ENCODE measurements at places on chromosomes 6 and 20.

DNA sequence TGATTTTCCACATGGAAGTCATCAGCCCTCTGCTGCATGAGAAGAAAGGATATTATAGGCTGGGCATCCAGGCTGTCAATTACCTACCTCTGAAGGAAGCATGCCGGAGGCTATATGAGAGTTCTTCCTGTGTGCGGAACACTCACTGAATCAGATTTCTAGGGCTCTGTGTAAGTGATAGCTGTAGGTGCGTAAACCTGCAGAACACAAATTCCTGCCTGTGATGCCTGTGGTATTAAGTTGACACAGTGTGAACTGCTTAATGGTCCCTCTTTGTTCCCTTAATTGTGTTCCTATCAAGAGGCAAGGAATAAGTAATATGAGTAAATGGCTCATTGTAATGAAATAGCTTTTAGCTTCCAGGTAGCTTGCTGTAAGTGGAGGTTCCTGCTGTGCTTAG is 103.3 kb downstream of the ANKS1A start:
- DNase-seq: no peak

- DNase-seq: no peak
Observed at GRCh38 chr20:59007665-59008511, 834 bp upstream of the CTSZ start.

GRCh38 chr20:50358971-50359370 is 151.2 kb upstream of the PTPN1 start:
- DNase-seq: no peak

DNA sequence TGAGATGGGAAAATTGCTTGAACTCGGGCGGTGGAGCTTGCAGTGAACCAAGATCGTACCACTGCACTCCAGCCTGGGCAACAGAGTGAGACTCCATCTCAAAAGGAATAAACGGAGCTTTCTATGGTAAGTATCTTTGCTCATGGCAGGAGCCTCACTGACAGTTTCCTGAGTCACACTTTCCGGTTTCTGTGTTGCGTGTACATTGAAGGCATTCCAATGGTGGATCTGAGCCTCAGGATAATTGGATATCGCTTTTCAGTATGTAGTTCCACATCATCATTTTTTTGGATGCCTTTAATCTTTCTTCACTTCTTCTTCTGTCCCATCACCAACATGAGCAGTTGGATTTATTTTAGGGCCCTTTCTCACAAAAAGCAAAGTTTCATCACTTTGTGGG is 28.6 kb upstream of the GTSF1L start:
- no peak for DNase-seq

- DNase-seq: no peak
Observed at GRCh38 chr6:113736978-113737377, 120.2 kb upstream of the MARCKS start.

- DNase-seq: no peak
Observed at GRCh38 chr6:110999634-111000270, 17.9 kb downstream of the RPF2 start.

DNA sequence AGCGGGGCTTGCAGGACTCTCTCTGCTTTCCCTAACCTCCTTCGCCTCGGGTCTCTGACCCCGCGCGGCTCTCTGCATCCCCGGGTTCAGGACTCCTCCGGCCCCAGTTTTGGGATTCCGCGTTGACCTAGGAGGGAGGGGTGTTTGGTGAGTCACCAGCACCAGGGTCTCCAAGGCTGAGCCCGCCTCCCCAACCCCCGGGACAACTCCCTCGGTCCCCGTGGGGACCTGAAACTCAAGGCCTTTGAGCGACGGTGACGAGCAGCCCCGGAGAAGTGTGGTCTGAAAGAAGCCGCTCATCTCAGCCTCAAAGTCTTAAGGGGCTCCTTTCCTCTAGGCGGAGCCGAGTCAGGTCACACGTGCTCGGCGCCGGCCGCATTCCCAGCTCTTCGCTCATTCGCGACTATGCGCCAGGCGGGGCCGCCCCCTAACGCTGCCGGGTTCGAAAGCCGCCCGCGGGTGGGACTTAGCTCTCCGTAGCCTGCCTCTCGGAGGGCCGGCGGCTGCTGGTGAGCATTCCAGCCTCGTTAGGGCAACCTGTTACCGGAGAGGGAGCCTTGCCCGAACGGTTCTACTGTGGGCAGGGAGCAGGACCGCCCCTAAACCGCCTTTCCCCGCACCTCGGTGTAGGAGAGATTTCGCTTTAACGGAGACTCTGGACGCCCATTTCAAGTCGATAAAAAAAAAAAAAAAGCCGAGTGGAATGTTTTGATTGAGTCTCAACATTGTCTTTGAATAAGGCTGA is 3.0 kb upstream of the PRDM13 start:
- DNase-seq: no peak

- peak; percentile 49 for DNase-seq
Observed at GRCh38 chr6:107132330-107132954, 17.1 kb upstream of the BEND3 start.

- DNase-seq: peak; percentile 25
Observed at GRCh38 chr20:38893056-38893564, 33.1 kb upstream of the FAM83D start.

DNA sequence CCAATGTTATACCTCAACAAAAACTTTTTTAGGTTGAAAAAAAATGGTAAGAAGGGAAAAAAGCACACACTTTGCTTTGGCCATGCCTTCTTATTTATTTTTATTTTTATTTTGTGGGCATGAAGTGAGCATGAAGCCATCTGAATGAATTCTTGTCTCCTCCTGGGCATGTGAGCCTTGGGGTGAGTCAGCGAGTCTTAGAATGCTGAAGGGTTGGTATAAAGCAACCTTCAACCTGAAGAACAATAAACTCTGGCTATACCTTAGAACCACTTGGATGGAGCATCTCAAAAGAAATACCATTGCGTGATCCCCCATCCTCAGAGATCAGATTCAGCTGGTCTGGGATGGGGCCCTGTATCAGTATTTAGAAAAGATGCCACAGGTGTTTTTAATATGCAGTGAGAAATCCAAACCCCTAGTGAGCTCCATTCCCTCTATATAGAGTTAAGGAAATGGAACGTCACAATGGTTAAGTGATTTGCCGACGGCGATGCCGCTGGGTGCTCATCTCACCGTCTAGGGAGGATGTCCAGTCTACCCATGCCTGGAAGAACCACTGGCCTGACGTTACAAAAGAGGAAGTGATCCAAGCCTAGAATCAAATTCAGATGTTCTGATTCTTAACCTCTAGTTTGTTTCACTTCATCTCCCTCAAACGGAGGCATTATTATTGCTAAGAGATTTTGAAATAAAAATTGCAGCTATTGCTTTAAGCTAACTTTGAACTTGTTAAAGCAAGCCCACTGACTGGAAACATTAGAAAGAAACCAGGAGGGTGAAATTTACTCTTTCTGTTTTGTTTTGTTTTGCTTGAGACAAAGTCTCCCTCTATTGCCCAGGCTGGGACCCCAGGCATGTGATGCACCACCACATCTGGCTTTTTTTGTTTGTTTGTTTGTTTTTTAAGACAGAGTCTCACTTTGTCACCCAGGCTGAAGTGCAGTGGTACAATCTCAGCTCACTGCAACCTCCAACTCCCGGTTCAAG is 67.1 kb downstream of the EDN1 start:
- peak; percentile 37 for DNase-seq

GRCh38 chr6:25193460-25194171 is 85.6 kb upstream of the CARMIL1 start:
- no peak for DNase-seq

DNA sequence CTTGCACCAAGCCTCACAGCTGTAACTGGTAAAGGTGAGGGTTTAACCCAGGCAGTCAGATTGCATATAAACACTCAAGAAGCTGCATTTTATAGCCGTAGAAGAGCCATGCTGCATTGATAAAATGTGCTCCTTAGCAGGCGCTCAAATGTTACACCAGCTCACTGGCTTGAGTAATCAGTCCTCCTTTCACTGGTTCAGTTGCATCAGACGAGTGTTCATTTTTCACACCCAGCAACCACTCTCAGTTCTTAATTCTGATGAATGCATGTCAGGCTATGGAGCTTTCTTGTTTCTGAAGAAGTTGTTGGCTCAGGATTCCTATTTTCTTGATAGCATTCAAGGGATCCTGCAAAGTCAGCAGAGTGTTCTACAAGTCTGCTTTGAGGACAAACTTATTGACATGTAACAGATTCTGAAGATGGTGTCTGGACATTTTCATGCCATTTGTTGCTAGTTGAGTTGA is 198.3 kb downstream of the PLCB1 start:
- no peak for DNase-seq

GRCh38 chr20:63708301-63709148 is 686 bp downstream of the ZGPAT start:
- no peak for DNase-seq

DNA sequence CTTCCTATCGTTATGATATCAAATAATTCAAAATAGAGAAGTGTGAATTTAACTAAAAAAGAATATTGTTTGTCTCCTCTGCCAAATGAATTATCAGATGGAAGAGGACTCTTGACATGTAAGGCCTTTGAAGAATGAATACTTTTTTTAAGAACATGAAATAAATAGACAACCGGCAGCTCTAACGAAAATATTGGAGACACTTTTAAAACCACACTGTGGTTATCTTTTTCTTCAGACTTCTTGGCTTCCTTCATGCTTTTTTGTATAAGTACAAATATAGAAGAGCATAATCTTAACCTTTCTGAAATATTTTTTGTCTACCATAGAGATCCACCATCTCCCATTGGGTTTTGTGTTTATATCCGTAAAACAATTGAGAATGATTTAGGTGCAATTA is 115.2 kb upstream of the SCGN start:
- DNase-seq: no peak

GRCh38 chr6:52191824-52192223 is 5.6 kb downstream of the IL17A start:
- DNase-seq: no peak

- DNase-seq: peak; percentile 82
Observed at GRCh38 chr6:44833248-44833647, 445.7 kb downstream of the CDC5L start.

DNA sequence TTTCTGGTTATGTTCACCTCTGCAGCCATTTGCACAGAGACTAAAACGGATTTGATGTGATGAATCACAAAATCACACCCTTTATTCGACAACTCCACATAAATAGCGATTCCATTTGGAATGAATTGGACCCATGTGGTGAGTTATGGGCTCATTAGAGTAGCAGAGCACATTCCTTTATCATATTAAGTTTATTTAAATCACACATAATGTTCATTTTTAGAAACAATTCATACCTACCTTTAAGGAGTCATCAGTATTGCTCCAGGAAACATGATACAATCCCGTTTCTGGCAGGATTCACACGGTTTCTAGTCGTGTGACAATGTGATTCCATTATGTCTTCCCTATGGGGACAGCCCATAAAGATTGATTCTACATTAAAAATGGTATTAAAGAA is 303.5 kb downstream of the CDH4 start:
- no peak for DNase-seq

DNA sequence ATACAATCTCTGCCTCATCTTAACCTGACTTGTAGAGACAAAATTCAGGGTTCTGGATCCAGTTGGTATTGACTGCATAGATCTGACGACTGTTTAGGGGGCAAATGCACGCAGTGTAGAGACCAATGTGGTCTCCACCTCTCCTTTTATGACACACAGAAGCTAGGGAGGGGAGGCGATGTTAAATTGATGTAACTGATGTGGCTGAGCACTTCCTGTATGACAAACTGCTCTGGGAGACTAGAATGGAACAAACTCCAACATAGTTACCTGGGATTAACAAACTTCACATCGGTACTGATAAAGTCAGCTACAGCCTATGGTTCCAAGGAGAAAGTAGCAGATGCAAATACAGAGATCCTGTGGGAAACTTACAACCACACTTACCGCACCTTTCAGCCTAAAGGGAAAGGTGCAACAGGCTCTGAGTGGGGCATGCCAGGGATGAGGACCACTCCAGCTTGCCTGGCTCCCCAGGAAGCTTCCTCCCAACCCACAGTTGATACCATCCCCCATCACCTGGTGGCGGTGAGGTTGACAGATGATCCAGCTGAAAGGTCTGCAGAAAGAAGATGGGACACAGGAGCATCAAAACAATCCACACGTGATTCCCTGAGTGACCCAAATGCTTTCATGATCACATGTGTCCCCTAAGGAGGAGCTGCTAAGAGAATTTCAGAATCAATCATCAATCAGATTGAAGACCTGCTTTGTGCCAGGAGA is 60.6 kb upstream of the MRPS10 start:
- DNase-seq: no peak

DNA sequence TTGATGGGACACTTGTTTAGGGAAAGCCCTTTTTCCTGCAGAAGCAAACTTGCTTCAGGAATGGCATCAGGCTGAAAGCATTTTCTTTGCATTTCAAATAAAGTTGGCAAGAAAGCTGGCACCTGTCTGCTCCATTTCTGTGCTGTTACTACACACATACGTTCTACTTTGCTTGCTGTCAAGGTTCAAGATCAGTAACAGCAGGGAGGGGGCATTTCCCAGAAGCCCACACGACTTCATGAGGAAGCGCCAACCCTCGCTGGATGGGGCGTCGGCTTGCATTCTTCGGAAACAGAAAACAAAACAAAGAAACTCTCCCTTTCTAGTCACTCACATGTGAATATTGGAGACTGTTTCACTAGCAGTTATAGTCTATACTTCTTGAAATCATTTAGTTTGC is 46.4 kb downstream of the AKAP12 start:
- DNase-seq: no peak

DNA sequence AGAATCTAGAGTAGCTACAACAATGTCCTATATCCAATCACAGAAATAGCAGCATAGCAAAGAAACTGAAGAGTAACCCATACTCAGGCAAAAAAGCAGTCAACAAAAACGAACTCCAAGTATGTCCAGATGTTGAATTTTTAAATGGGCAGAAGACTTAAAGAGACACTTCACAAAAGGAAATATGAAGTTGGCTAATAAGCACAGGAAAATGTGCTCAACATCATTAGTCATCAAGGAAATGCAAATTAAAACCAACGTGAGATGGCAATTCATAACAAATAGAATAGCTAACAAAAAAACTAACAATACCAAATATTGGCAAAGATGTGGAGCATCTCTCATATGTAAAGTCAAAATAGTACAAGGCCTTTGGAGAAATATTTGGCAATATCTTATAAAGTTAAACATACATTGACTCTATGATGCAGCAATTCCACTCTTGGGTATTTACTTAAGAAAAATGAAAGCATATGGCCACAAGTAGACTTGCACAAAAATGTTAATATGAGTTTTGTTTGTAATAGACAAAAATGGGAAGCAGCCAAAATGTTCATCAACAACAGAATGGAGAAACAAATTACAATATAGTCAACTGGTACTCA is 37.7 kb downstream of the FRK start:
- no peak for DNase-seq

GRCh38 chr20:4102381-4102780 is 87.0 kb upstream of the RNF24 start:
- no peak for DNase-seq

GRCh38 chr6:12228447-12229146 is 61.6 kb upstream of the EDN1 start:
- no peak for DNase-seq

DNA sequence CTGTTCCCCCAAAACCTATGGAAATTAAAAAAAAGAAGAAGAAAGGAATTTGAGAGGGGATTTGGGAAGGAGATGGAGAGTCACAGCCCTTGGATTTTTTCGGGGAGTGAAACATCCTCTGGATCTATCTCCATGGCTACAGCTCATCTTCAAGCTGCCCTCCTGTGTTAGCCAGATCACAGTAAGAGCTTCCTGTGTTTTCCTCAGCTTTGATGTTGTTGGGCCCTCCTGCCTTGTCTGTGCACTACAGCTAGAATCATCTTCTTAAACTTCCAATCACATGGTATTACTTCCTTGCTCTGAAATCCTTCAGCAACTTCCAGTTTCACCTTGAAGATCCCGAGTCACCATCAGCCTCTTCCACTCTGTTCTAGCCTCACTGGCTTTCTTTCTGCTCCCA is 207.8 kb upstream of the ZFP64 start:
- DNase-seq: no peak
